ENCODE measurements at places on chromosomes 13 and 19.
A peak's percentile ranks its signal among the peaks of the same experiment; 100 is the strongest.

GRCh38 chr13:98960606-98961502 is 17.0 kb downstream of the DOCK9 start:
- peak; percentile 42 for ATAC-seq

GRCh38 chr19:961866-962620 is 22.1 kb upstream of the WDR18 start:
- no peak for ATAC-seq

DNA sequence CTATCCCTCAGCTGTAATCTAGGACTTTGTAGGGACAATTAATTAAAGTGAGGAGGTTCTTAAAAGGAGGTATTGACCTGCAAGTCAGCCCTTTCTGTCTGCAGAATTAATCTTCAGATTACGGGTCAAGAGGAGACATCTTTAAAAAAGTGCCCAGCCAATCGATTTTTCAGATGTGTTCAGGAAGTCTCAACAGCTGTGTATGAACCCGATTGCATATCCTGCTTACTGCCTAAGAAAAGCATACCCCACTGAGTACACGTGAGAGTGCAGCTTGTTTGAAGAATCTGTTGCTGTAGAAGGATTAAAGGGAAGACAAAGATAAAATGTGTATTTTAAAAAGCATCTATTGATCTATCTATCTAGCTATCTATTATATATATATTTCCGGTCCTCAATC is 1194.5 kb downstream of the UQCRFS1 start:
- no peak for ATAC-seq

GRCh38 chr13:91292630-91293221 is 54.8 kb upstream of the MIR17HG start:
- ATAC-seq = no peak

DNA sequence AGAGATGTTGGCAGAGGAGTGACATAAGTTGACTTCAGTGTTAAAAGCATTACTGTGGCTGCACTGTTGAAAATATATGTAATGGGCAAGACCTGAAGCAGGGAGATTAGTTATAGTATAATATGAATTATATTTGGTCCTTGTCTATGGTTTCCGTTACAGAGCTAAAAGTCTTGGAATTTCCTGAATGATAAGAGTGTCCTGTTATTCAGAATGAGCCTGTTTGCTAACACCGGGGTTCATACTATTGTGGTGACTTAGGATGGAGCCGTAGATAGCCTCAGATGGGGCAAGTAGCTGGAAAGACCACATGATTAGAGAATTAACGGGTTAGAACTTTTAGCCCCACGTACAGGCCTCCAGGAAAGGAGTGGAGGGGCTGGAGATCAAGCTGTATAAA is 5.7 kb downstream of the USPL1 start:
- no peak for ATAC-seq

DNA sequence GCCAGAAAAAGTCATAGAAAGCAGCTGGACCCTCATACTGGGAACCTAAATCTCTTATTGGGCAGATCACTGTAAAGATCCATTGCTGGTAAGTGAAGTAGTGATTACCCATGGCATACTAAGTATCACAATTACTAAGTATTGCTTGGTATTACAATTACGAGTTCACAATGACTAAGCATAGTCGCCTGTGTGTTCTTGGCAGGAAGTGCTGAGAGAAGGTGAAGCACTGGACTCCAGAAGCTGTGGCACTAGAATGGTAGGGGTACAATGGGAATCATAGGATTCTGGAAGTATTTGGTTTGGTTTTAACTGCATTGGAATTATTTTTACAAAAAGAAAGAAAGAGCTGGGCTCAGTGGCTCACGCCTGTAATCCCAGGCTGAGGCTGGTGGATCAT is 20.3 kb downstream of the LGALS16 start:
- ATAC-seq = peak; percentile 62

DNA sequence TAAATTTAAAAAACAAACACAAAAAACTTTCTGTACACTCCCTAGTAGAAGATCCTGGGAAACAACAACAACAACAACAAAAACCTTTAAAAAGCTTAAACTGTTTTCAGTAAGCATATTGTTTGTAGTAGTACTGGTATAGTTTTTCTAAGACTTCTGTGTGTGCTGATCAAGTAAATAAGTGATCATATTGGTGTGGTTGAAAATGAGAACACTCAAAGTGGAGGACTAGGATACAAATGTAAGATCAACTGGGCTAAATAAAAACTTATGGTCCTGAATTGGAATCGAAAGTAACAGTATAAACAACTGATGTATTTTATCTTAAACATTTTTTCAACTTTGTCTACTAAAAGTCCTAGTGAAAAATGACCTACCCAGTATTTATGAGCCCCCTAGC is 135.5 kb downstream of the FOXO1 start:
- ATAC-seq = no peak

- ATAC-seq = no peak
These were observed 380.9 kb upstream of the HTR2A start for GRCh38 chr13:47277774-47278173.

- ATAC-seq = no peak
These were observed 21.1 kb downstream of the ZNF582 start for GRCh38 chr19:56372281-56372680.

GRCh38 chr13:110872034-110872767 is 42.7 kb downstream of the ANKRD10 start:
- ATAC-seq = no peak

DNA sequence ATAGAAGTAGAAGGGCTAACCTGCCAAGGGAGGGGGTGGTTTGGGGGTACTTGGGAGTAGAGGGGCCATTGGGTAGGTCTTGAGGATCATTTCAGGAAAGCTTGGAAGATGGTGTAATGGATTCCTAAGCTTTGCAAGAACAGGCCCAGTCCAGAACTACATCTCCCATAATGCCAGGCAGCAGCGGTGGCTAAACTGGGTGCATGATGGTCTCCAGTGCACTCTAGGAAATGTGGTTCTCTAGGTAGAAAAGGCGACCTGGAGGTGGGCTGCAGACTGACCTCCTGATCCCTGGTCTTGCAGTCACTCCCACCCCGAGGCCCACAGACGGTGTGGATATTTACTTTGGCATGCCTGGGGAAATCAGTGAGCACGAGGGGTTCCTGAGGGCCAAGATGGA is 3.8 kb downstream of the APLP1 start:
- ATAC-seq = no peak

- ATAC-seq = no peak
These were observed 1.3 kb upstream of the ZFP28 start for GRCh38 chr19:56537442-56537841.

DNA sequence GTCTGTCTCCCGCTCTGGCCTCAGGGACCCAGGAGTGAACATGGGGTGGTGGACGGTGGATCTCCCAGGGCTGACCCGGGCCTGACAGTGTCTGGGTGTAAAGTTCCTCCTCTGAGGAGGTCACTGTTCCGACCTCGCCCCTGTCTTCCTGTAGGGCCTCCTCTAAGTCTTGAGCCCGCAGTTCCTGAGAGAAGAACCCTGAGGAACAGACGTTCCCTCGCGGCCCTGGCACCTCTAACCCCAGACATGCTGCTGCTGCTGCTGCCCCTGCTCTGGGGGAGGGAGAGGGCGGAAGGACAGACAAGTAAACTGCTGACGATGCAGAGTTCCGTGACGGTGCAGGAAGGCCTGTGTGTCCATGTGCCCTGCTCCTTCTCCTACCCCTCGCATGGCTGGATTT is at the start of gene SIGLEC9:
SIGLEC9 (plus strand) TSS at position 178 of the 400 bp plus-strand sequence; CDS start at position 247, 69 bp downstream.
- no peak for ATAC-seq

- no peak for ATAC-seq
These were observed 1135.0 kb downstream of the SLITRK1 start for GRCh38 chr13:82747291-82747690.
